ENCODE measurements at places on chromosomes 7 and 10. TPM values are rescaled to one million over a fixed set of nuclear protein-coding genes. Genes with fewer than 3 reads are reported as not detected.
A peak's percentile ranks its signal among the peaks of the same experiment; 100 is the strongest.

PRLHR gene
- total RNA-seq = 2.3 TPM

DNA sequence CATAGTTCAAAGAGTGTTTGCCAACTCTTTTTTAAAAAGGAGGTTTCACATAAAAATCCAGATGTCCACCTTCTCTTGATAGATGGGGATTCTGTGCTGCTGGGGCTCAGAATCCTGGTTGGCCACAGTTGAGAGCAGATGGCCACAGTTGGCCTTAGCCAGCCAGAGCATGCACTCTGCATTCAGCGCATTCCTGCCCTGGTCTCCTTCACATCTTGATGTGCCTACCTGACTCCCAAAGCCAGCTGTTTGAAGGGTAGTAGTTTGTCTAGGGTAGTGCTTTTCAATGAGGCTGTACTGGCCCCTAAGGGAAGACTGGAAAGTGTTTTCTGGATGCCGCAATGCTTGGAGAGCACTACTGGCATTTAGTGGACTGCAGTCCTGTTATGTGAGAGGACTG lies 208.1 kb upstream of the HDAC9 start:
- H3K27me3 ChIP-seq = no peaks in the 10 kb centered on the region
- no peaks in the 10 kb centered on the region for H3K4me1 ChIP-seq
- no peak for DNase-seq
- no peak overlapping the region for H3K27ac ChIP-seq

MICU1 gene
- 195 TPM for total RNA-seq

- no peaks in the 10 kb centered on the region for H3K36me3 ChIP-seq
- no peak for DNase-seq
- H3K27ac ChIP-seq = peak overlapping the region; percentile 72
- peaks cover 14% of the 10 kb centered on the region for H3K4me1 ChIP-seq
- no peak overlapping the region for H3K4me3 ChIP-seq
Observed at GRCh38 chr7:73705551-73705920, 13.9 kb downstream of the STX1A start.

SPDYE5 gene
- total RNA-seq = not detected

TET1 gene
- 3.5 TPM for total RNA-seq

DNA sequence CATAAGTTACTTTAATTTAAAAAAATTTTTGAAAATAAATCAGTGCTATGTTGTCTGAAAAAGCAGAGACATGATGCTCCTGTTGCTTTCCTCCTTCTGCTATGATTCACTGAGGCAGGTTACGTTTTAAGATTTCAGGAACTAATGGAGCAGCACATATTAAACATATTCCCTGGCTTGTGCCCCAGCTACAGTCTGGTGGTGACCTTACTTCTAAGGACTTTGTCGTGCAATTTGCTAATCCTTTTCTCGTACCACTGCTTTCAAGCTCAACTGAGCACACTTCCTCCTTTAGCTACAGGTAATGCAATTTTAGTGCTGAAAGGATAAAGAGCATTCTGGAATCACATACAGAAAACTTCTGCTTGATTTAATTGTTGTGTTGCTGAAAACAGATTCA lies 16.2 kb upstream of the PRR15 start:
- no peak overlapping the region for H3K4me3 ChIP-seq
- no peak for DNase-seq
- H3K27me3 ChIP-seq = no peaks in the 10 kb centered on the region
- no peak overlapping the region for H3K27ac ChIP-seq
- H3K4me1 ChIP-seq = no peaks in the 10 kb centered on the region

CAPZA2 gene
- total RNA-seq = 467 TPM

TMEM273 gene
- 13.5 TPM for total RNA-seq

DNA sequence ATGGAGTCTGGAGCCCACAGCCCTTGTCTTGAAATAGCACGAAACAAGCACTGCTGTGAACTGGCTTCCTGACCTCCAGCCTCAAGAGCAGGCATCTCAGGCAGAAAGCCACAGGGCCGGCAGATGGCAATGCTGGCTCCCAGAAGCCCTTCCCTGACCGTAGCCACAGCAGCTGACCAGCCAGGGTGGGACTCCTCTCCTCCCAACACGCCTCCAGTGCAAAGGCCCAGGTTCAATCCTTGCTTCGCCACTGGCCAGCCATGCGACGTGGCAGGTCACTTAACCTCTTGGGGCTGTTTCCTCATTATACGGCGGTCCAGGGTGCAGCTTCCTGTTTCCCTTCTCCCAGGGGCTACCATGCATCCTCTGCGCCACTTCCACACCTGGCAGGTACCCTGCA lies 12.8 kb downstream of the PRKAG2 start:
- H3K4me1 ChIP-seq = peaks cover 2% of the 10 kb centered on the region
- no peaks in the 10 kb centered on the region for H3K27me3 ChIP-seq

- H3K36me3 ChIP-seq = no peaks in the 10 kb centered on the region
- no peak overlapping the region for H3K4me3 ChIP-seq
- H3K4me1 ChIP-seq = no peaks in the 10 kb centered on the region
Observed at GRCh38 chr10:24617771-24618396, 105.8 kb downstream of the ARHGAP21 start.

GRCh38 chr7:31788445-31788844 lies 101.4 kb downstream of the PPP1R17 start:
- DNase-seq = no peak
- H3K27me3 ChIP-seq = no peaks in the 10 kb centered on the region

GRCh38 chr7:2140216-2141020 lies 92.3 kb downstream of the MAD1L1 start:
- no peak overlapping the region for H3K4me3 ChIP-seq
- no peaks in the 10 kb centered on the region for H3K36me3 ChIP-seq
- H3K4me1 ChIP-seq = no peaks in the 10 kb centered on the region
- no peak for DNase-seq
- no peak overlapping the region for H3K27ac ChIP-seq

ZNF239 gene
- total RNA-seq = 6.2 TPM

PTF1A gene
- 0.90 TPM for total RNA-seq

- H3K27ac ChIP-seq = no peak overlapping the region
- no peaks in the 10 kb centered on the region for H3K27me3 ChIP-seq
- no peak for DNase-seq
- no peaks in the 10 kb centered on the region for H3K4me1 ChIP-seq
- H3K4me3 ChIP-seq = no peak overlapping the region
Observed at GRCh38 chr7:91201442-91202113, 62.7 kb upstream of the FZD1 start.

SFRP5 gene
- total RNA-seq = 59.1 TPM

SPDYE8 gene
- not detected for total RNA-seq

GPER1 gene
- 2.4 TPM for total RNA-seq

GRCh38 chr7:36400036-36400435 lies 10.4 kb downstream of the ANLN start:
- no peaks in the 10 kb centered on the region for H3K4me1 ChIP-seq
- H3K27me3 ChIP-seq = no peaks in the 10 kb centered on the region
- H3K4me3 ChIP-seq = no peak overlapping the region
- H3K36me3 ChIP-seq = no peaks in the 10 kb centered on the region
- DNase-seq = no peak

PRPS1L1 gene
- not detected for total RNA-seq

DNA sequence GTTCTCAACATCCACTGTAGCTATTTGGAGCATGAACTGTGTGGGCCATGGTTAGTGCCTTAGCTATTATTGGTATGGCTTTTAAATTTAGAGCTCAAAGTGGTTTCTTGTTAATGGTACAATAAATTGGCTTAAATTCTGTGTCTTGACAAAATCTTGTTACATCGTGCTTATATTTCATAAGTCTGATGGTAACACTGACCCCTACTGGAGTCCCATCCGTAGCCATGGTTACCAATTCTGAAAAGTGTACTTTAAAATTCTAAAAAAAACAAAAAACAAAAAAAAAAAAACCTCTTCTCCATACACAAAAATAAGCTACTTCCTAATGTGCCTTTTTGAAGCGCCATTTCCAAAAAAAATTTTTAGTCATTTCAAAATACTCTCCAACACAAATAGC lies 6.4 kb upstream of the RPP30 start:
- no peaks in the 10 kb centered on the region for H3K36me3 ChIP-seq
- no peak for DNase-seq
- H3K4me3 ChIP-seq = no peak overlapping the region
- H3K4me1 ChIP-seq = no peaks in the 10 kb centered on the region
- H3K27me3 ChIP-seq = no peaks in the 10 kb centered on the region
- H3K27ac ChIP-seq = no peak overlapping the region

KCND2 gene
- total RNA-seq = 4.5 TPM

- no peaks in the 10 kb centered on the region for H3K36me3 ChIP-seq
- no peaks in the 10 kb centered on the region for H3K4me1 ChIP-seq
- no peak for DNase-seq
- no peak overlapping the region for H3K4me3 ChIP-seq
- no peaks in the 10 kb centered on the region for H3K27me3 ChIP-seq
Observed at GRCh38 chr7:121352323-121352722, 23.5 kb downstream of the WNT16 start.

SPDYE11 gene
- total RNA-seq = not detected

- H3K36me3 ChIP-seq = no peaks in the 10 kb centered on the region
- H3K4me3 ChIP-seq = no peak overlapping the region
- H3K4me1 ChIP-seq = peaks cover 3% of the 10 kb centered on the region
- H3K27me3 ChIP-seq = no peaks in the 10 kb centered on the region
- DNase-seq = peak; percentile 47
- peak overlapping the region; percentile 50 for H3K27ac ChIP-seq
Observed at GRCh38 chr10:3090914-3091787, 23.8 kb downstream of the PFKP start.

- H3K36me3 ChIP-seq = no peaks in the 10 kb centered on the region
- peak overlapping the region; percentile 87 for H3K27ac ChIP-seq
- no peak for DNase-seq
- peaks cover 21% of the 10 kb centered on the region for H3K4me1 ChIP-seq
- no peaks in the 10 kb centered on the region for H3K27me3 ChIP-seq
- H3K4me3 ChIP-seq = no peak overlapping the region
Observed at GRCh38 chr7:50655020-50655419, 89.8 kb upstream of the DDC start.

DNA sequence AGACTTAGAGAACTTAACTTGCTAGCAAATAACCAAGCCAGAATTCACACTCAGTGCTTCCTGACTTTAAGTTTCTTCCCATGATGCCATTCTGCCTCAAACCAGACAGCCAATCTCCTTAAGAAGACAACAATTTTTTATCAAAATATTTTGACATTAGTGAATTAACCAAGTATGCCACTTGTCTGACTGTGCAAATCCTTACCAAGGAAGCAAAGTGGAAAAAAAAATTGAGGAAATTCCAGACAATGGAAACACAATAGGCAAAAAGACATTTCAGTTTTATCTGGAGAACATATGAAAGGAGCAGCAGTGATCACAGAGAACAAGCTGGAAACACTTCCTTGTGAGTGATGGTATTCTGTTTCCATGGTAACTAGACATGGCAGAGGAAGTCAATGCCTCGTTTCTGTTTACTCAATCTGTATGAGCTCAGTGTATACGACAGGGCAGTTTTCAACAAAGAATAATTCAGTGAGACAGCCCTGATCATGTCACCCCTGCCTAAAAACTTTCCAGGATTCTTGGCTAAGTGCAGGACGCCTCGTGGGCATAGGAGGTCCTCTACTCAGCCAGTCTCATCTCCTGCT lies 114.2 kb downstream of the DYNC1I1 start:
- H3K27me3 ChIP-seq = no peaks in the 10 kb centered on the region
- DNase-seq = no peak
- H3K4me3 ChIP-seq = no peak overlapping the region
- no peaks in the 10 kb centered on the region for H3K36me3 ChIP-seq

- no peak for DNase-seq
- no peaks in the 10 kb centered on the region for H3K36me3 ChIP-seq
- no peaks in the 10 kb centered on the region for H3K27me3 ChIP-seq
- H3K27ac ChIP-seq = no peak overlapping the region
- no peak overlapping the region for H3K4me3 ChIP-seq
Observed at GRCh38 chr10:94645285-94645684, 38.2 kb upstream of the CYP2C18 start.
